ENCODE measurements at places on chromosomes 11 and 22.
A peak's percentile ranks its signal among the peaks of the same experiment; 100 is the strongest.

GRCh38 chr22:27872488-27872887 lies 46.6 kb downstream of the PITPNB start:
- no peak for DNase-seq

DNA sequence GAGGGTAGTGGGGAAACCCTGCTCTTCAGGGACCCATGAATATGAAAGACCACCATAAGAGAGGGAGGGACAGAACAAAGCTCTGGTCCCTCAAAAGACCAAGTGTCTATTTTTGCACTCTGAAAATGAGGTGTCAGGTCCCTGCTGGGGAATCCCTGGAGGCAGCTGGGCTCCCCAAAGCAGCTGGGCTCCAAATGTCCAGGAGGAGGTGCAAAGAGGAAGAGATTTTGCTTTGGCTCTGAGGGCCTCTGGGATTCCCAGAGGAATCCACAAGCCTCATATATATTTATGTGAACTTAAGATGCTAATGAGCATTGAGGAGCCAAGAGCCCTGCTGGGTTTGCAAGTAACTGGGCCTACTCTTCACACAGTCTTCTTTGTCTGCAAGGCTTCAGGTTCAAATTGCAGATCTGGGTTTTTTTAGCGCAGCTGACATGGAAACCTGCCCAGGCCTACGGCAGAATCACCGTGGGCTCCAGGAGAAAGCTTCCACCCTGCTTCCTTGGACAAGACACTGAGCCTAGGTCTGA lies 26.0 kb downstream of the CLMP start:
- no peak for DNase-seq

GRCh38 chr22:48258064-48258701 lies 1495.7 kb downstream of the TBC1D22A start:
- DNase-seq, result no peak

- DNase-seq, result peak; percentile 2
Measured at GRCh38 chr11:113163291-113164030, 150.9 kb upstream of the TTC12 start.

- DNase-seq, result no peak
Measured at GRCh38 chr11:13224324-13224723, 53.3 kb upstream of the BMAL1 start.

DNA sequence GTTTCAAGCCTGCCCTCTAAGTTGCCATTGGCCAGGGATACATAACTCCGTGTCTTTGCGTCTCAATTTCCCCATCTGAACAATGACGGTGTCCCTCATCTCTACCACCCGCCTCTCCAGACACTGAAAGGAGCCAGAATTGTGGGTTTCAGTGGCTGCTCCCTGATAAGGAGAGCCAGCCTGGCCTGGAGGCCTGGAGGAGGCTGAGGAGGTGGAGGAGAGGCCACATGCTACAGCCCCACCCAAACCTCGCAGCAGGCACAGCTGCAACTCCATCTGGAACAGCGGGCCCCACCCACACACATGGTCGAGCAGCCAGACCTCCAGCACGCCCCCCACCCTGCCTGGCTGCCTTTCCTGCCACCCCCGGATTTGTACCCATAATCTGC lies 34.4 kb upstream of the CD82 start:
- no peak for DNase-seq

- DNase-seq, result no peak
Measured at GRCh38 chr11:120270386-120270785, 30.4 kb downstream of the POU2F3 start.

- DNase-seq, result no peak
Measured at GRCh38 chr11:117735350-117735977, 61.6 kb downstream of the DSCAML1 start.

DNA sequence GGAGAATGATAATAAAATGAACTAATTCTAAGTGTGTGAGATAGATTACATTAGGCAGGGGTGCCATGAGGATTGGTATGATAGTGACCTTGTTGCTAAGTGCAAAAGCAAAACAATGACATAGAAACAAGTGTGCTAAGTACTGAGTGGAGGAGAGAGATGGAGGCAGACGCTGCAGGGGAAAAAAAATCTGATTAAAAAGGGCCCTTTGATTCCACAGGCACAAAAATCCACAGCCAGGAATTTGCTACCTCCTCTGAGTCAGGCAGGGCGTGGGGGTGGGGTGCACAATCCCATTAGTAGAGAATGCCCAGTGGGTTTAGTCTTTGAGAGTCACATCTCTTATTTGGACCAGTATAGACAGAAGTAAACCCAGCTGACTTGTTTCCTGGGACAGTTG lies at the start of gene CNTF:
CNTF (plus strand) TSS at position 322 of the 400 bp plus-strand sequence. CDS start 88 bp downstream, outside the sequence.
- peak; percentile 61 for DNase-seq

DNA sequence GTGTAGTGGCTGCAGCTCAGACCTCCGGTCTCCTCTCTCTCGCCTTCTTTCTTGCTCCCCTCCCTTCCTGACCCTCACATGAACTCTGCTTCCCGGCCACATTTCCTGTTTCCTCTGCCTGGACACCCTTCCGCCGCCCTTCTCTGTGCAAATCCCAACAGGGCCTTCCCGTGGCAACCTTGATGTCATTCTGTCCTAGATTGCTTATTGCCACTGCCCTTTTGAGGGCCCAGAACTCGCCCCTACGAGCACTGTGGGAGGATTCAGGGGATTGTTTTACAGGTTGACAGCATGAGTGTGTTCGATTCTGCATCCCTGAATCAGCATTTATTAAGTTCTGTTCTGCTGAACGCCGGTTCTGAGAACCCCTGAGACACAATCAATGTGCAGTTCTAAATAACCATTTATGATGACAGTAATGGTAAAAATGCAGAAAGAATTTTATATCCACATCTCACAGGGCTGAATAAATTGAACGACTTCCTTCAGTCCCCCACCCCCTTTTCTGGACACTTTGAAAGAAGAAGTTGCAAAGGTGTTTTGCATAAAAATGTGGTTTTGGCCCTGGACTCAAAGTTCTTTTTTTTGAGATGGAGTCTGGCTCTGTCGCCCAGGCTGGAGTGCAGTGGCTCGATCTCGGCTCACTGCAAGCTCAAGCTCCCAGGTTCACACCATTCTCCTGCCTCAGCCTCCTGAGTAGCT lies 6.4 kb downstream of the BATF2 start:
- peak; percentile 45 for DNase-seq

GRCh38 chr11:59574932-59575502 lies 40.6 kb downstream of the OSBP start:
- DNase-seq, result no peak

GRCh38 chr11:20388096-20389055 lies 860 bp downstream of the PRMT3 start:
- DNase-seq, result no peak

DNA sequence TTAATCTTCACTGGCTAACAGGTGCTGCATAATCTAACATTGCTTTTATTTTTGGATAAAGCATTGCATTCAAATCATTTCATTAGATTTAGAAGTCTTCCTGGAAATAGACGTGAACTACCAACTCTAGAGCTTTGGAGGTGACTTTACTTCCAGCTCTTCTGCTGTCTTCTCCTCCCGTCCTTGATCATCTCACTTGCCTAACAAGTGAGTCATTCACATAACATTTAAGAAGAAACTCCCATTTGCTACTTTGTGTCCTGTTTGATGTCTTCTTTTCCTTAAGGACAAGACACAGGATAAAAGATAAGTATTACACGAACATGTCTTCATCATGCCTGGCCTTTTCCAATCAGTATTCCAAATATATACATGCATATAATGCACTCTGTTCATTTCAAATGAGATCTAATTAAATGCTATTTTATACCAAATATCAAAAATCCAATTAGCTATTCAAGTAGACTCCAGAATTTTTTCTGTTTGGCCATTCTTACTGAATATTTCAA lies 88.3 kb downstream of the BDNF start:
- no peak for DNase-seq

DNA sequence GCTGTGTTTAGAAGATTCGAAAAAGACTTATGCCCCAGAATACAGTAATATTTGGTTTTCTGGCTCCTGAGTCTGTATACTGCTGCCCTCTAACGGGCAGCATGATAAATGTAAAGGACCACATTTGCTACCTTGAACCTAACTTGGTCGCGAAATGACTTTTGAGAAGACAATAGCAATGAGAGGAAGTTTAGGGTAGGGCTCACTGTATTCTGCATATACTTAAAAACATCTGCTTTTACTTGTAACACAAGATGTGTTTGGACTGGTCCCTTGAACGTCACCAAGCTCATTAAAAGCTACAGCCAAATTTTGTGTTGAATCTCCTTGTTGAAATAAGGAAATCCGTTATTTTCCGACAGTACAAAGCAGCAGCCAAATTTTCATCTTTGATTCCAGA lies 309.1 kb downstream of the SWAP70 start:
- DNase-seq, result peak; percentile 75

- DNase-seq, result no peak
Measured at GRCh38 chr11:79525257-79525656, 84.4 kb upstream of the TENM4 start.

- no peak for DNase-seq
Measured at GRCh38 chr11:132742929-132743328, 789.4 kb downstream of the OPCML start.

GRCh38 chr11:71064702-71065515 lies 187.5 kb downstream of the SHANK2 start:
- no peak for DNase-seq

GRCh38 chr11:29025001-29025400 lies 916.8 kb downstream of the METTL15 start:
- DNase-seq, result no peak

DNA sequence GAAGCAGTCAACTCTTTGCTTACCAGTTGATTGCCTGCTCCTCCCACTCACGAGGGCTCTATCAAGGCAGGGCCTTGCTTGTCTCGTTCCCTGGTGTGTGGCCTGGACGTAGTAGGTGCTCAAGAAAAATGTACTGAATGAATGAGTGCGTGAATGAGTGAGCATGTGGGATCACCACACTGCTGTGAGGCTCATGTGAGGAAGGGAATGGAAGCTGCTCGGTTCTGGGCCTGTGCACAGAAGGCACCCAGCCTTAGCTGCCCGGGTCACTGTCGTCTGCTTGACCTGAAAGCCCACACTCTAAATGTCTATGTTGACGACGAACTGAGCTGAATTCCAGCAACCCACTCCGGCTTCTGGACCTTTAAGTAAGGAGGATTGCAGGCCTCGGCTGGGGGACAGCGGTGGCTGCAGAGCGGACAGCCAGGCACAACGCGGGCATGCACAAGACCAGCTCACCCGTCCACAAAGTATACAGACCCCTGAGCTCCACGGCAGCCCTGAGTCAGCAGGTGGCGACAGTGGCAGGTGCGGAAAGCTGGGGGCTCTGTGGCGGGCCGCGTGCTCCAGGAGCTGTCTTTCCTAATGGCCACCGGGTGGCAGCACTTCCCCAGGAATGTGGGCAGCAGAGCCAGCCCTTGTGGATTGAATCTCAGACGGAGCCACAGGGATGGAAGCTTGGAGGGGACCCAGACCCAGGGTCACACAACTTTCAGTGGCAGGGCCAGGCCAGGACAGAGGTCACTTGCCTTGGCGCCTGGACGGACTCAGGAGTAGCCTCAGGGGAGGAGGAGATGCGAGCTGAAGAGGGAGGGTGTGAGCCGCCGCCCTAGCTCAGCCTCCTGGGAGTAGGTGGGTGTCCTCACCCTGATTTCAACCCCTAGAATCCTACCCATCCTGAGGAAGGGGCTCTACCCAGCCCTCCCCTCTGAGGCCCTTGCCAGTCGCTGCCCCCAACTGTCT lies 5.0 kb upstream of the PICK1 start:
- peak; percentile 61 for DNase-seq

- DNase-seq, result peak; percentile 36
Measured at GRCh38 chr22:43186272-43187170, at the start of gene TTLL12. TTLL12 (minus strand) TSS chr22:43187134; CDS start chr22:43187069, 65 bp downstream.

GRCh38 chr11:7613394-7613720 lies 59.9 kb downstream of the CYB5R2 start:
- no peak for DNase-seq

- DNase-seq, result no peak
Measured at GRCh38 chr11:3155216-3155615, 9.9 kb downstream of the OSBPL5 start.

- no peak for DNase-seq
Measured at GRCh38 chr22:30016596-30016995, 63.7 kb upstream of the HORMAD2 start.

DNA sequence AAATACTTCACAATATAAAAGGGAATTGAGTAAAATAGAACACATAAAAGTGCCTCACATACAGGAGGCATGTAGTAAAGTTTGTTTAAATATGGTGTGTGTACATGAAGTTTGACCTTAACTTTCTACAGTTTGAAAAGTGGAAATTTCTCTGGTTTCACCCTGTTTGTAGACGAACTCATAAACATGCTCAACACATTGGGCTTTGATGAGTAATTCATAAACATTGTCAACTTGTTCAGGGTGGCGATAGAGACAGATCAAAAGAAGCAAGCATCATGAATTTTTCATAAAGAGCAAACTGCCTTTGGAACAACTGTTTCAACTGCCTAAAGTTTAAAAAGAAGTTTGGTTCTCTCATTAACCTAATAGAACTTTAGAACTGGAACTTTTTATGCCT lies 9.1 kb downstream of the SLN start:
- DNase-seq, result no peak

DNA sequence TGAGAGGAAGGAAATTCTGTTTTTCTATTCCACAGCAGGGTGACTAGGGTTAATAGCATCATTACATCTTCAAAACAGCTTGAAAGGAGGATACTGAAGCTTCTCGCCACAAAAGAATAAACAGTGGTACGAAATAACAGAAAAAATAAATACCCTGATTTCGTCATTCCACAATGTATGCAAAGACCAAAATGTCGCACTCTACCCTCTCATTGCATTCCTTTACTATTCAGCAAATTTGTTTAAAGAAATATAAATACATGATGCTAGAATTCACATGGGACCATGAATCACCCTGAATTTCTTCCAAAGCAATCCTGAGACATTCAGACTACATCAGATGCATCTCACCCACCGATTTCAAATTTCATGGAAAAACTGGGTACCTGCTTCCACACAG lies 112.3 kb upstream of the TOP3B start:
- DNase-seq, result peak; percentile 66

DNA sequence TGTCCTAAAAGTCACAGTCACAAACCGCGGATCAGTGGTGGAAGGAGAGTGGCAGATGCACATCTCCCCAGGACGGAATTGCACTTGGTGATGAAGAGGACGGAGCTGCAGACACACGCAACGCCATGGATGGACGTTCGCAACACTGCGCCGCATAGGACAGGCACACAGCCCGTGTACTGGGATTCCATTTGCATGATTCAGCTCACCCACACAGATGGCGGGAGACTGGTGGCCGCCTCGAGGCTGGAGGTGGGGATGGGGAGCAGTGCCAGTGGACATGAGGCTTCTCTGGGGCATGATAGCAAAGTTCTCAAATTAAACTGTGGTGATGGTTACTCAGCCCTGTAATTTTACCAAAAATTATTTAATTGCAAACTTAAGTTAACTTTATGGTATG lies 37.4 kb downstream of the DUSP8 start:
- DNase-seq, result no peak

- peak; percentile 80 for DNase-seq
Measured at GRCh38 chr11:119567688-119568582, 145.0 kb upstream of the THY1 start.

GRCh38 chr11:133072378-133072777 lies 459.9 kb downstream of the OPCML start:
- DNase-seq, result no peak
